Pancreas (tissue), 10 donors: ENCODE measurements at places on chromosomes 4 and X.

- DNase-seq = no peak
Observed at GRCh38 chrX:151812661-151813060, 78.1 kb downstream of the CNGA2 start.

- no peak for DNase-seq
Observed at GRCh38 chr4:108141213-108141950, 27.4 kb downstream of the LEF1 start.

- no peak for DNase-seq
Observed at GRCh38 chrX:154436983-154437752, at the start of gene GDI1. GDI1 (plus strand) TSS chrX:154437154; CDS start chrX:154437255, 101 bp downstream.

DNA sequence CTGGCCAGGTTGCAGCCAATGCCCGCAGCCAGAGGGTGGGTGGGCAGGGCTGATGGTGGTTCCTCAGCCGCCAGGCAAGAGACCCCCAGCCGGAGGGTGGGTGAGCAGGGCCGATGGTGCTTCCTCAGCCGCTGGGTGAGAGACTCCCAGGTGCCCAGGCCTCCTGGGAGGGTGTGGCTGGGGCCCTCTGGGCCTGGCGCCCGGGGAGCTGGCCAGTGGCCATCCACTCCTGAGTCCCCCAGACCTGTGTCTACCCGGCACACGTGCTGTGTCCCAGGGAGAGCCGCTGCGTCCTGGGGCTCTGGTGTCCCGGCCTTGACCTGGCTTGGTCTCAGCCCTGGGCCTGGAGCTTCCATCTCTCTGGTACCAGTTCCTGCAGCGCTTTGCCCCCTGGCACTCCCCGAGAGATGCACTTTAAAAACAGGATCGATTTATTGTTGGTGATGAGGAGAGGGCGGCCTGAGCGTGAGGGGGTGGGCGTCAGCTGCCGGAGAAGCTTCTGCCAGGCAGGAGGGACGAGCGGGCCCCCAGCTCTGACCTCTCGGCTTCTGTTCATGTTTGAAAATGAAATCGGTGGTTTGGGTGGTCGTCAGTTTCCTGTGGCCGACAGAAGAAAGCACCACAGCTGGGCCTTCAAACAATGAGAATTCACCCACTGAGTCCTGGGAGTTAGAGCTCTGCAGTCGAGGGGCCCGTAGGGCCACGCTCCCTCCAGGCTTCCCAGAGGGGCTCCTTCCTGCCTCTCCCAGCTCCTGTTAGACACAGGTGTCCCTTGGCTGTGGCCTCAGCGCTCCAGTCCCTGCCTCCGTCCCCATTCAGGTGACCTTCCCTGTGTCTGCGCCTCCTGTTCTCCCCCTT, 6.5 kb downstream of the DOK7 start:
- peak; percentile 68 for DNase-seq

DNA sequence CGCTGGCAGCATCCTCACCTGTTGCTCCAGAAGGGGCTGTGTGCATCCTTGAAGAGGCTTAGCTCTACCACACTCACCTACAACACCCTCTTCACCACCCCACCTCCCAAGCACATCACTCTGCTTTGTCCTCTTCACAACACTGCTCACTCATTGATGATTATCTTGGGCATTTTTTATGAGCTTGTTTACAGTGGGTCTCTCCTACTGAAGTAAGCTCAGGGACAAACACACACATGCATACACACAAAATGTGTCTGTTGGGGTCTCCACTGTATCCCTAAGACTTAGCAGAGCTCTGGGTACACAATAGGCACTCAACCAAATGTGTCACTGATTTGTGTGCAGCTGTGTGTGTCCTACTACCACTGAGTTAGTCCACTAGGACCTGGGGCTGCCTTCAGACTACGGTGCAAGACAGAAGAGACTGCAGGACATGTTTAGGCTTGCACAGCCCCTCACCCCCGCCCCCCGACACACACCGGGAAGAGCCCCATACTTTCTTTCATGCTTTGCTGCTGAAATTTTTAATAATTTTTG, 1.3 kb upstream of the GABRE start:
- DNase-seq = no peak

DNA sequence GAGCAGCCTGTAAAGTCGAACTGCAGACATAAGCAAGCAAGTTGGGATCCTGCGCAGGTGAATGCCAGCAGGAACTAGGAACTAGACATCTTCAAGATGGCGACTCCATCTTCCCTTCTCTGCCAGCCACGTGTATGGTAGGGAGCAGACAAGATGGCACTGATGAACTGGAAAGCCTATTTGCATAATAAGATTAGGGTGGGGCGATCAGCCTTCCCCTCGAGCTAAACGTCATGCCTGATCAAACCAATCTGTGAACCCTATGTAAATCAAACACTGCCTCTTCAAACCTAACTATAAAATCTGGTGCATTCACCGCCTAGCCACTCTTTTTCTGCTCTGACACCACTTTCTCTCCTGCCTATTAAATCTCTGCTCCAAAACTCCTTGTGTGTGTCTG, 28.1 kb upstream of the LGI2 start:
- DNase-seq = no peak

DNA sequence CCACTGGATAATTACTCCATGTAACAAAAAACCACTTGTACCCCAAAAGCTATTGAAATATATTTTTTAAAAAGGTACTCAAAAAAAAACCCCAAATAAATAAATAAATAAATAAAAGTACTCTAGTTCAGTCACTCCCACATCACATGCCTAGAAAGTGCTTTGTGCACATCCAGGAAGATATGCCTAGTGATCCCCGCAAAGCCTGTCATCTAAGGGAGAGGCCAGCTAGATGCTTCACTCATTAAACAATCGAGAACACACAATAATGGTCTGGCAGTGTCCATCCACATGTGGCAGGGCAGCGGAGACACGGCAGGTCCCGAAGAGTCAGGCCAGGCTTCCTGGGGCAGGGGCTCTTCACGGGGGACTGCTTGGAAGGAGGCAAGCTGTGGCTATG, 47.6 kb downstream of the RAB33B start:
- no peak for DNase-seq

GRCh38 chrX:131225078-131225477, 64.0 kb downstream of the IGSF1 start:
- no peak for DNase-seq

- DNase-seq = no peak
Observed at GRCh38 chr4:110998320-110998719, 375.4 kb upstream of the PITX2 start.

GRCh38 chr4:156939139-156939538, 32.5 kb downstream of the PDGFC start:
- no peak for DNase-seq

- DNase-seq = no peak
Observed at GRCh38 chr4:158652920-158653319, 18.8 kb downstream of the C4orf46 start.

DNA sequence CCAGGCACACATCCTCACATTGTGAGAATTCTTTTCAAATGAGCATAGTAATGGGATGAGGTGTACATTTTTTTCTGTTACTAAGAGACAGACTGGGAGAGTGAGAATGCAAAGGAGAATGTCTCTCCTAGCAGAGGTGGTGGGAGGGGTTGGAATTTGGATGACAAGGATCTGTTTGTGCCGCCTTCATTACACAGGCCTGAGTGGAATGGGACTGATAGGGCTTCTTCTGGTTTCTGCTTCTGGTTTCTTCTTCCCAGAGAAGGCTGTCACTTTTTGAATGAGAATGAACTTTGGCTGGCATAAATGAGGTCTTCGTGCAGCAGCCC, 55.4 kb downstream of the C4orf51 start:
- DNase-seq = no peak

DNA sequence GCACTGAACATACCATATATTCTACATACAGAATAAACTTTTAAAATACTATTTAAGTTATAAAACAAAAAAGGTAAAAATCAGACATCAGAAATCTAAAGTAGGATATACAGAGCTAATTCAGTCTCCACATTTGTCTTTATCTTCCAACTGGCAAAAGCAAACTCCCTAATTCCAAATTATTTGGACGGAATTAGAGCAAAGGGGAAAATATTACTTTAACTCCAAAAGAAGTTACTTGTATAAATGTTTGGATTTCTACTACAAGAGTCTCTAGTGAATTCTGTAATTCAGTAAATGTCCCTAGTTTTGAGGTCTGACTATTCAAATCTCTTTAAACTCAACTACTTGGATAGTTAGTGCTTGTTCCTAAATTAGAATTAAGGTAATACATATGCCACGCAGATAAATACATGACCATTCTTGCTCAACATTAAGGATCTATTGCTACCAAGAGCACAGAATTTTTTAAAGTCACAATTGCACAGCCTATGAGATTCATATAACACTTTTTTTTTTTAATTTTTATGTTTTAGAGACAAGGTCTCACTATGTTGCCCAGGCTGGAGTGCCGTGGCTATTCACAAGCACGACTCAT, 7.3 kb downstream of the ZNF280C start:
- no peak for DNase-seq

DNA sequence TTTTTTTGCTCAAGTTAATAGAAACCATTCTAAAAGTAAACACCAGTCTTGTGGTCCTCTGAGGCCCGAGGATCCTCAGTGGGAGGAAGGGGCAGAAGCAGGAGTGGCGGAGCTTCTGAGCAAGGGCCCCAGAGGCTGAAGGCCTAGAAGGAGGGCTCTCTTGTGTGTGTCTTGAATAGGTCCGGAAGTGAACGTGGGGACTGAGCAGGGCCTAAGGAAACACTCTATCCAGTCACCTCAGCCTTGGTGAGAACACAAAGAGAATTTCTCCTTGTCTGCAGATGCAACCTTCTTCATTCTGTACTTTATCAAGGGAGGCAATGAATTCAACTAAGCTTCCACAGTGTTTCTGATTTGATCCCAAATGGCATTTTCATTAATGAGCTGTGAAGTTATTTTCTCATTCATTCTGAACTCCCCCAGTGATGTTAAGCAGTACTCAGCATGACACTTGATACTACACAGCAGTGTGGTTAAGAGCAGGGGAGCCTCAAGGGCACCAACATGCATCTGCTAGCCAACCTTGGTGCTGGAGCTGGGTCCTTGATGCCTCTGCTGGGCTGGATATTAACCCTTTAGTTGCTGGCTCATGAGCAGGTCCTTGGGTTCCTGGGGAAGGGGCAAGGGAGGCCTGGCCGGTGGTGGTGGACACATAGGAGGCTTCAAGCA, 64.7 kb downstream of the RBM47 start:
- no peak for DNase-seq

GRCh38 chrX:40174001-40174853, 76.5 kb upstream of the BCOR start:
- DNase-seq = peak; percentile 52
